ENCODE measurements at places on chromosomes 6 and 20. TPM values are rescaled to one million over a fixed set of nuclear protein-coding genes. Genes with fewer than 3 reads are reported as not detected.

The SUMO4 gene
- total RNA-seq = 2.2 TPM

The RIPPLY2 gene
- total RNA-seq = not detected

The FAM83C gene
- not detected for total RNA-seq

The GPX5 gene
- total RNA-seq = not detected

The TMEM63B gene
- total RNA-seq = 12.2 TPM

The CD164 gene
- total RNA-seq = 150 TPM

The GRM1 gene
- total RNA-seq = not detected

The CUL9 gene
- total RNA-seq = 7.7 TPM
